ENCODE measurements at places on chromosomes 6 and 20.

DNA sequence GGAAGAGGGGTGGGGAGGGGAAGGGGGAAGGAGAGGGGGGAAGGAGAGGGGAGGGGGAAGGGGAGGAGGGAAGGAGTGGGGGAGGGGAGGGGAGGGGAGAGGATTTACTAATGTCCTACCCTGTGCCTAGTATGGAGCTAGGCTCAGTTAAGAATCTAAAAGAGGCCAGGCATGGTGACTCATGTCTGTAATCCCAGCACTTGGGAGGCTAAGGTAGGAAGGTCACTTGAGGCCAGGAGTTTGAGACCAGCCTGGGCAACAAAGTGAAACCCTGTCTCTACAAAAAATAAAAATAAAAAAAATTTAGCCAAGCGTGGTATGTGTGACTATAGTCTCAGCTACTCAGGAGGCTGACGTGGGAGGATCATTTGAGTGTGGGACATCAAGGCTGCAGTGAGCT lies 13.0 kb downstream of the UBE2J1 start:
- DNase-seq = no peak

DNA sequence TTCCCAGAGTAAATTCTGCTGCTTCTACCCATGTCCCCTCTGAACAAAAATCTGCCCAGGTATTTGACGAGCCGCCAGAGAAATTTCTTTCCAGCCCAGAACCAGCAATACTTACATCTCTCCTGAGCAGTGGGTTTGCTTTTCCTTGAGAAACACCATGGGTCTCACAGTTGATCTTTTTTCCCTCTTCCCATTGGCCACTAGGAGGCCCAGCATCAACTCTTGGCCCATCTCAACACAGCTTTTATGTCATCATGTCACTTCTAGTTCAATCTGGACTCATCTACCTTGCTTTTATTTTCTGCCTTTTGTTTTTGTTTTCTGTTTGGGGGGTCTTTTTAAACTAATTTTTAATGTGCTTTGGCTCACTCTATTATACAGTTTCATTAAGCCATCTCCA lies 18.8 kb downstream of the MAFB start:
- no peak for DNase-seq

GRCh38 chr6:161434921-161435747 lies 161.3 kb upstream of the AGPAT4 start:
- DNase-seq = peak; percentile 46

DNA sequence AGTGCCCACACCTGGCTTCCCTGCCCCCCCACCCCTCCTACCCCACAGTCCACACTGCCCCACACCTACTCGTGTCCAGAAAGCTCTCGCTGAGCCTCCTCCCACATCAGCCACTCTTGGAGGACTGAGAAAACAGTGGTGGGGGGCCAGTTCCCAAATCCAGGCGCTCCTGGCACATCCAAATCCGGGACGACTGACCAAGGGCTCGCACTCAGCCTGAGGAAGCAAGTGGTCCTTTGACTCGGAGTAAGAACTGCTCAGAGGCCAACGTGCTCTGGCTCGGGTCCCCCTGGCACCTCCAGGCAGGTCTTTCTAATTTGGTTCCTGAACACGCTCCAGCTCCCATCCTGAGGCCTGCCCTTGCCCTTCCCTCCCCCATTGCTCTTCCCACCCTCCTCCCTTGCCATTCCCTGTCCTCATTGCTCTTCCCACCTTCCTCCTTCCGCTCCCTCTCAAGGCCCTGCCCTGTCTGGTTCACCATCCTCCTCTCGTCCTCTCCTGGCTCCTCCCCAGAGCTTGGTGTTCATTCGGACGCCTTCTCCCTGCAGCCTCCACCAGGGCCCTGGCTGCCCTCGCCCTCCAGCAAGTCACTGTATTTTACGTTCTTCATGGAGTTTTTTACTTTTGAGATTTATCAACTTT lies 83.6 kb downstream of the THBS2 start:
- no peak for DNase-seq

GRCh38 chr6:148928811-148929210 lies 182.0 kb downstream of the UST start:
- no peak for DNase-seq

DNA sequence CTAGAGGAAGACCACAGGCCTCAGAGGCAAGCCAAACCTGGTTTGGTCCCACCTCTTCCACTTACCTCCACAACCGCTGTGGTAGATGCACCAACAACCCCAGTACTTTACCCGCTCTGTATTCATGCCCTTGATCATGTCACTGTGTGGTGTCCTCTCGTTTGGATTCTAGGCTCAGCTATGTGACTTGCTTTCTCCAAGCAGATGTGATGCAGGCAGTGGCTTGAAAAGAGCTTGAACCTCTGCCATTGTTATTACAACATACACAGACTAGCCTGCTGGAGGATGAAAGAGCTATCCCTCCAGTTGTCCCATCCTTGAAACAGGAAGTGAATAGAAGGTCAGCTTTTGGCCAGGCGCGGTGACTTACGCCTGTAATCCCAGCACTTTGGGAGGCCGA lies 147.7 kb downstream of the ZNF217 start:
- no peak for DNase-seq

DNA sequence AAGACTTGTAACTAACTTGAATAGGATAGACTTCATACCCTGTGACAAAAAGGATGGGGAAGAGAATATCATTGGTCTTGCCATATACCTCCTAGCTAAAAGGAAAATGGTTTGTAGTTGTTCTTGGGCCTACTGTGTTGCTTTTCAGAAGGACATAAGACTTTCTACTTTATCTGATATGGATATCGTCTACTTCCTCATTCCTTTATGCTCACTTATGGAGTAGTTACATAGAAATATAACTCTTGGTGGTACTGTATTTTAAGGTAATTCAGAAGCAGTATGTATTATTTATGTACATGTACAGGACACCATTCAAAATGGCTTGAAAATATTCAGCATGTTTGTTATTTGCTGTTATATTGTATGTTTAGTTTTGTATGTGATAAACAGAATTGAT lies 8.0 kb downstream of the FAM217B start:
- no peak for DNase-seq

DNA sequence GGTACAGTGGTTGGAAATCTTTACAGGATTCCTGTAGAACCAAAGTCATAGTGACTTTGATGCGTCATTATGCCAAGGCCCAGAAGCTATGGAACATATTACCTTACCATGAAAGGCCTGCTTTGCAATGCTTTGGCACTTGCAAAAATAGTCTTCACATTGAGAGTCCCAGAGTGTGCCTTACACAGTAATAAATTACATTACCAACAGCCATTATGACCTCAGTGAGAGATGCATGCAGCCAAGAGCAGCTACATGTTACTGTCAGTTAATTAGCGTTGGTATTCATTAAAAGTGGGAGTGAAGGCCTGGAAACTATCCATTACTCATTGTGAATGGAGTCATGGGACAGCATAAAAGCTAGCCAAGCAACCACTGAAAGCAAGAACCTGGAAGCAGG lies 39.2 kb upstream of the HDDC2 start:
- DNase-seq = no peak

GRCh38 chr6:6751619-6752023 lies 163.1 kb downstream of the LY86 start:
- no peak for DNase-seq

GRCh38 chr20:22389836-22390542 lies 194.4 kb downstream of the FOXA2 start:
- DNase-seq = no peak

DNA sequence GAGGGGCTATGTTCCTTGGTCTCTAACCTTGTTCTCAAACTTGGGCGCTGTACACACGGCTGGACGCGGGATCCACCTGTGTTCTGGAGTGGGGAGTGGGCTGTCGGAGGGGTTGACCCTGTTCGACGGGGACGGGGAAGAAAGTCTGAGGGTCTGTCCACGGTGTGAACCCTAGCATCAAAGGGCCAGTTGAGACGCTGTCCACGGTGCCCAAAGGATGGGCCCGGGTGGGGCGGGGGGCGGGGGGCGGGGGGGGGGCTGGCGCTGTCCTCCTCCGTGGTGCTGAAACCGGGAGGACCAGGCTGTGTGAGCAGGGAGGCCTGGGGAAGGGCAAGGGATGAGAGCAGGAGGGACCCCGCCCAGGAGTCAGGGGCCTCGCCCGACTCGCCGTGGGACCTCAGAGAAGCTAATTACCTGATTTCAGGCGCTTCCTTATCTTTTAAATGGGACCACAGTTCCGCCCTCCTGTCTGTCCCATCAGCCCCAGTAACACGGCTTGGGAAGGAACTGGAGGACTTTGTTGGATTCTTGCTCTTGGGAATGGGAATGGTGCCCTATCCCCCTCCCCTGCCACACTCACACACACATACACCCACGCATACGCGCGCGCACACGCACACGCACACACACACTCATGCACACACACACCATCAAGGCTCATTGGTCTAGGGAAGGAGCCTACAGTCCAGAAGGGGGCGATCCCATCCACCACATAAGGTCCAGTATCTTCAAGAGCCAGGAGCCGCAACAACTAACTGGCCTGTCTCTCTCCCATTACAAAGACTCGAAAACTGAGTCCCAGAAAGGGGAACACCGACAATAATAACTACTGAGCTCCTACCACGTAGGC lies 1.0 kb upstream of the VSTM2L start:
- DNase-seq = peak; percentile 13

GRCh38 chr6:105321728-105322127 lies 81.2 kb downstream of the PREP start:
- no peak for DNase-seq

Measured in midbrain (tissue), 1 donor.